ENCODE measurements at places on chromosomes 7 and 10.

GRCh38 chr7:142806957-142807356, 36.2 kb downstream of the PRSS2 start:
- DNase-seq = no peak

- no peak for DNase-seq
These were observed 500.6 kb upstream of the FOXK1 start for GRCh38 chr7:4181446-4181845.

- no peak for DNase-seq
These were observed 264.7 kb upstream of the YAE1 start for GRCh38 chr7:39301543-39301942.

GRCh38 chr7:121576148-121576917, 180.2 kb upstream of the FAM3C start:
- DNase-seq = no peak

DNA sequence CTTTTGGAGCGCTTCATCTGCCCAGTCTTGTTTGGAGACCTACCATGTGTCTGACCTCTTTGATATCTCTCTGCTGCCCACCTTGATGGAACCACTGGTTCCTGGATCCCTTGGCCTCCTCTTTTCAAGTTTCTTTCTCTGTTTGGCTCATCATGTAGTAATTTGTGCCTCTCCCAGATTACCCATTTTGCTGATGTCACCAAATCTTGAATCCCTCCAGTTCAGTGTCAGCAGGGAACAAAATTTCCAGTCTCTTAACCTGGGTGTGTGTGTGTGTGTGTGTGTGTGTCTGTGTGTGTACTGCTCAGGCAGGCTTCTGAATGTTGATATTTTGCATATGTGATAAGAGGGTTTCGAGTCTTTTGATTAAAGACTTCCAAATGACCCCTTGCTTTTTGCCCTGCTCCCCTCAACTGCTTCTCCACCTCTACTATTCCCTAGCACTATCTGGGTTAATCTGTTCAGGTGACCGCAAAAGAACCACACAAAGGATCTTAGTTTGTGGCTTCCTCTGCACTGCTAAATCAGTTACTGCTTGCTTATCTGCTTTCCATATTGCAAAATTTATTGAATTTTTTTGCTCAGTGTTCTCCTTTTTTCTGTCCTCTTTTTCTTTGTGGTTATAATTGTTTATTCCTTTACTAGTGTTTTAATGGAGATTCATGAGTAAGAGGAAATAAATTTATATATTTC, 25.7 kb downstream of the MYO3A start:
- no peak for DNase-seq

DNA sequence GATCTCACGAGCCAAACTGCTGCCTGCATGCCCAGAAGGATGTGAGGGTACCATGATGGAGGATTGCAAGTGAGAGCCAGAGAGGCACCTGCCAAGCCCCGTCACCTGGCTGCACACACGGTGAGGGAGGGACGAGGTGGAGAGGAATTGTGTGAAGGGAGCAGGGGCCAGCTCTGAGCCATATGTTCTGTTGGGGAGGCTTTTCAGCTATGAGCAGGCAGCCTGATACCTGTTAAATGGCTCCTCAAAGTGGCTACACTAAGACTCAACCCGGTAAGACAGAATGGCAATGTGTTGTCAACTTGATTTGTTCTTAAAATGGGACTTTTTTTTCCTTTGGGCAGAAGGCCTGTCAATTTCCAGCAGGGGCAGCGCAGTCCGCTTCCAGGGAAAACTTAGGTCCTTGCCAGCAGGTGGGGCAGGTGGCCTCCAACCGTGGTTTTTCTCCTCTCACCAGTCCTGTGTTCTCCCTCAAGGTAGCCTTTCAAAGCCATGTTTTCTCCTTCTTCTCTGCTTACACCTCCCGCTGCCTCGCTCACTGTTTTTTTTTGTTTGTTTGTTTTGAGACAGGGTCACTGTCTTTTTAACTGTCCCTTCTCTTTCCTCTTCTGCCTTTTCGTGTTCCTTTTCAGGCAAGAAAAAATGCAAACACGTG, 57.7 kb upstream of the ZNRF2 start:
- DNase-seq = no peak

DNA sequence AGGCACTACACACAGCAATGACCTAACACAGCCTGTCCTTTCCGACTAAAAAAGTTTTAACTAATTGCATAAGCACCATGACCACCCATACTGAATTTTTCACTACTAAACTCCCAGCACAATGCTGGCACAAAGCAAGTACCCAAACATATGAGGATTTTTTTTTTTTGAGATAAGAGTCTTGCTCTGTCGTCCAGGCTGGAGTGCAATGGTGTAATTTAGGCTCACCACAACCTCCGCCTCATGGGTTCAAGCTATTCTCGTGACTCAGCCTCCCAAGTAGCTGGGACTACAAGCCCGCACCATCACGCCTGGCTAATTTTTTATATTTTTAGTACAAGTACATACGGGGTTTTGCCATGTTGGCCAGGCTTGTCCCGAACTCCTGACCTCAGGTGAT, 5.1 kb downstream of the UBE2H start:
- peak; percentile 27 for DNase-seq

DNA sequence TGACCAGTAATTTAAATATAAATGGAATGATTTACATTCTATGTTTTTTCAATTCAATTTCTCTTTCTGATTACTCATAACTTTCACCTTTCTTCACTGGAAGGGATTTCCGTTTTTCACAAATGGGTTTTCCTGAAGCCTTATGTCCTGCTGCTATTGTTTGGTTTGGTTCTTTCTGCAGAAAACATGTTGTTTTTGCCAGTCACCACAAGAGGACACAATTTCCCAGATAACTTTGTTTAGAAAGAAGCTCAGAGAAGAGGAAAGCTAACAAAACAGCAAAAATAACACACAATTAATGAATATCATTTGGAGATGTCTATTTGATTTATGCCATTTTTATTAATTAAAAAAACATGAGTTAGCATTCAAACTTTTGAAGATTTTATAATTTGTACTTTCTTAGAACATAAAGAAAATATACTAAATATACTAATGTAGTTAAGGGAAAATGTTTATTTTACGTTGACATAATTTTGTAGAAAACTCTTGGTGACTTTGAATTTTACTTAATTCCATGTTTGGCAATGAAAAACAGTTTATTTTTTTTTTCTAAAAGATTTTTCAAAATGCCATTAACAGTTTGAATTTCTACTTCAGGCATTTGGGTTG, 4.6 kb upstream of the TWIST1 start:
- DNase-seq = peak; percentile 73

- no peak for DNase-seq
These were observed 4.1 kb downstream of the BAIAP2L1 start for GRCh38 chr7:98396768-98397167.

DNA sequence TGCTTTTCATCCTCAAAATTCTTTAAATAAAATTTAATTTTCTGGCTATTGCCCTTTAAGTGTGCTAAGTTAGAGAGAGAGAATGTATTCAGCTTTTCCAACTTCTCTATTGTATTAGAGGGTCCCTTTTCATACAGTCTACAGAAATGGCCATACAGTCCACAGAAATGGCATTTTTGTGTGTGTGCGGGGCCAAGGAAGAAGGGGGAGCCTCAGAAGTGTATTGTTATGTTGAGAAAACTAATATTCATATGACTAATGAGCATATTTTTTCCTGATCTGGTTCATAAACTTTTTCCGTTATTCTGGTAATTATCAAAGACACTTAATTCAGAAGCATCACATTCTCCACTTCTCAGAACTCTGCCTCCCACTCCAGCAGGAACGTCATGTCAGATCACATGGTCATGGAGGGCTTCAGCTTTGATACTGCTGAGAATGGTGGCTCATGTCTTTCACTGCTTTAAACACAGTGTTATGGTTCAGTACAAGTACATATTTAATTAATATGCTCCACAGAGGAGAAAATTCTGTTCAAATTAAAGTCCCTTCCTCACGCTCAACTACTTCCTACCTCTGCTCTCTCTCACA, 37.1 kb downstream of the ELMO1 start:
- DNase-seq = no peak

GRCh38 chr10:114173603-114173920, 441 bp downstream of the CCDC186 start:
- no peak for DNase-seq

DNA sequence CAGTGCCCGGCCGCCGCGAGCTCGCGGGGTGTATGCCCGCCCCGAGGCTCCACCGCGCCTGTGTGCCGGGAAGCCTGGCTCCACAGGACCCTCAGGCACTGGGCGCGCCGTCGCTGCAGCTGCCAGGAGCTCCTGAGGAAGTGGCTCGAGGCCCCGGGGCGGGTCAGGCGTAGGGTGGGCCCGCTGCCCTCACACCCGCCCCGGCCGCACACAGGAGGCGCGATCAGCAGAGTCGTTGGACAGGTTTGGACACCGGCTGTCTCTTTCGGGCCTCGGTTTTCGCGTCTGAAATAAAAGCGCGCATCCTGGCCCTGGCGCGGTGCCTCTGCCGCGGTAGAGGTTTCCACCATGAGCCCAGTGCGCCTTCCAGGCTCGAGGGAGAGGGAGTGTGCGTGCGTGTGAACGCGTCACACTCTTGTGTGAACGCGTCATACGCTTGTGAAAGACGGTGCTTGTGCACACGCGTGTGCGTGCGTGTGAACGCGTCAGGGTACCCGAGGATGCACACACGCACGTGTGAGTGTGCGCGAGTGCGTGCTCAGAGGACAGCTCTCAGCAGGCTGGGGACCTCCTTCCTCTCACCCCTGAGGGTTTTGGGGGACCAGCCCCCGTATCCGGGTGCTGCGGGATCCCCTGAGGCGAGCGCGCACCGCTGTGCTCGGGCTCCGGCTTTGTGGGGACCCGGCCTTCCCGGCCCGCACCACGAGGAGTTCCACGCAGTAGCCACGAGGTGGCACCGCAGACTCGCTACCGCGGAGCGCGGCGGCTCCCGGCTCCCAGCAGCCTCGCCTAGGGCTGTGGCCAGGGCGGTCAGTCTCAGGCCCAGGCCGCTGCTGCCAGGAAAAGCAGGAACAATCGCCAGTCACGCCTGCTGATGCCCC, 83.8 kb downstream of the BMS1 start:
- peak; percentile 60 for DNase-seq
